ENCODE measurements at places on chromosomes 6 and 20. TPM values are rescaled to one million over a fixed set of nuclear protein-coding genes. Genes with fewer than 3 reads are reported as not detected.
A peak's percentile ranks its signal among the peaks of the same experiment; 100 is the strongest.

DNA sequence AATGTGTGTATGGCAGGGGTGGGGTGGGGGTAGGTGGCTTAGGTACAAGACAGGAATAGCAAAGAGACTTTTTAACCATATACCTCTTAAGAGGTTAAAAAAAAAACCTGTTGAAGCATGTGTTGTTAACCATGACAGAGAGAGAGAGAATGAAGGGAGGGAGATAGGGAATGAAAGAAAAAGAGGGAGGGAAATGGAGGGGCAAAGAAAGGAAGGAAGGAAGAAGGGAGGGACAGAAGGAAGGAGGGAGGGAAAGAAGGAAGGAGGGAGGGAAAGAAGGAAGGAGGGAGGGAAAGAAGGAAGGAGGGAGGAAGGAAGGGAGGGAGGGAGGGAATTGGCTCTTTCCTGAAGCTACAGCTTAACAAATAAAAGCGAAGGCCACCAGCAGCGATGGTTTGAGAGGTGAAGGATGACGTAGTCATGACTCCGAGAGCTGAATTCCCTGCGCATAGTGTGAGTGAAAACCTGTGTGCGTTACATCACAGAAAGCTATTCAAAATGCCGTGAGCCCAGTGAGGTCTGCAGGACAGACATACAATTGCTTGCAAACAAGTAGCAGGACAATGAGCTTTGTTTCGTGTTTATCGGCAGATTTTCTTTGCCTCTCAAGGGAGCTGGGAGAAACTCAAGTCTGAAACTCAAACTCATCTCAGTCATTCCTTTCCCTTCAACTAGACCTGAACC is 88.6 kb upstream of the NEDD9 start:
- no peaks in the 10 kb centered on the region for H3K27me3 ChIP-seq
- no peak overlapping the region for H3K4me3 ChIP-seq
- H3K36me3 ChIP-seq = no peaks in the 10 kb centered on the region
- peaks cover 28% of the 10 kb centered on the region for H3K4me1 ChIP-seq

DNA sequence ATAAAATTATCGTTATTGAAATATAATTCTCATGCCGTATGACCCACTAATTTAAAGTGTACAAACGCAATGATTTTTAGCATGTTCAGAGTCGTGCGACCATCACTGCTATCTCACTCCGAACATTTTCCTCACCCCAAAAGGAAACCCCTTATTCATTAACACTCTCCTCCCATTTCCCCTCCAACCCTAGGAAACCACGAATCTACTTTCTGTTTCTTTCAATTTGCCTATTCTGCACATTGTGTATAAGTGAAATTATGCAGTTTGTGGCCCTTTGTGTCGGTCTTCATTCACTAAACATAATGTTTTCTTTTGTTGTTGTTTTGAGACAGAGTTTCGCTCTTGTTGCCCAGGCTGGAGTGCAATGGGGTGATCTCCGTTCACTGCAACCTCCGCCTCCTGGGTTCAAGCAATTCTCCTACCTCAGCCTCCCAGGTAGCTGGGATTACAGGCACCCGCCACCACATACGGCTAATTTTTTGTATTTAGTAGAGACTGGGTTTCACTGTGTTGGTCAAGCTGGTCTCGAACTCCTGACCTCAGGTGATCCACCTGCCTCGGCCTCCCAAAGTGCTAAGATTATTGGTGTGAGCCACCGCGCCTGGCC is 99.7 kb upstream of the ZNF217 start:
- H3K27me3 ChIP-seq = no peaks in the 10 kb centered on the region
- H3K27ac ChIP-seq = no peak overlapping the region

DNA sequence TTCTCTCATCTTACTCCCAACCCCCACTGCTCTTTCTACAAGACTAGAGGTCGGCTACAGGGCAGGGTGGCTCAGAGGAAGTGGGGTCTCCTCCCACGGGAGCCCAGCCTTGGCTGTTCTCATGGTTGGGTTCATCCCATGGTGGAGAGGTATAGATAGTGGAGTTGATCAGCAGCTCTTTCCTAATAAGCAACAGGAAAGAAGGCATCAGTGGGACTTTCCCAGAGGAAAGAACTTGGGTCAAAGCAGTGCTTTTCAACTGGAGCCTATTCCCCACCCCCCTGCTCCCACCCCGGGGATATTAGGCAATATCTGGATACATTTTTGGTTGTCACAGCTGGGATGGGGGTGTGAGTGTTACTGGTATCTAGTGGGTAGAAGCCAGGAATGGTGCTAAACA is 200.9 kb downstream of the NFATC2 start:
- H3K36me3 ChIP-seq = no peaks in the 10 kb centered on the region
- no peaks in the 10 kb centered on the region for H3K27me3 ChIP-seq
- H3K4me1 ChIP-seq = no peaks in the 10 kb centered on the region
- peak; percentile 45 for DNase-seq

- DNase-seq = no peak
- no peaks in the 10 kb centered on the region for H3K27me3 ChIP-seq
- no peak overlapping the region for H3K27ac ChIP-seq
- H3K36me3 ChIP-seq = no peaks in the 10 kb centered on the region
- H3K4me3 ChIP-seq = no peak overlapping the region
Observed at GRCh38 chr6:148082696-148083095, 259.9 kb upstream of the SASH1 start.

GRCh38 chr6:32622545-32623401 is 14.4 kb upstream of the HLA-DQA1 start:
- no peaks in the 10 kb centered on the region for H3K27me3 ChIP-seq
- no peaks in the 10 kb centered on the region for H3K36me3 ChIP-seq
- no peak for DNase-seq
- H3K4me3 ChIP-seq = no peak overlapping the region
- no peak overlapping the region for H3K27ac ChIP-seq
- H3K4me1 ChIP-seq = no peaks in the 10 kb centered on the region

- H3K36me3 ChIP-seq = no peaks in the 10 kb centered on the region
- no peak overlapping the region for H3K27ac ChIP-seq
- H3K4me3 ChIP-seq = no peak overlapping the region
- no peaks in the 10 kb centered on the region for H3K4me1 ChIP-seq
- no peak for DNase-seq
Observed at GRCh38 chr6:84967965-84968364, 203.6 kb upstream of the TBX18 start.

- no peaks in the 10 kb centered on the region for H3K36me3 ChIP-seq
- no peak overlapping the region for H3K27ac ChIP-seq
- no peak overlapping the region for H3K4me3 ChIP-seq
- no peaks in the 10 kb centered on the region for H3K27me3 ChIP-seq
Observed at GRCh38 chr20:21613512-21613911, 92.0 kb upstream of the PAX1 start.

DNA sequence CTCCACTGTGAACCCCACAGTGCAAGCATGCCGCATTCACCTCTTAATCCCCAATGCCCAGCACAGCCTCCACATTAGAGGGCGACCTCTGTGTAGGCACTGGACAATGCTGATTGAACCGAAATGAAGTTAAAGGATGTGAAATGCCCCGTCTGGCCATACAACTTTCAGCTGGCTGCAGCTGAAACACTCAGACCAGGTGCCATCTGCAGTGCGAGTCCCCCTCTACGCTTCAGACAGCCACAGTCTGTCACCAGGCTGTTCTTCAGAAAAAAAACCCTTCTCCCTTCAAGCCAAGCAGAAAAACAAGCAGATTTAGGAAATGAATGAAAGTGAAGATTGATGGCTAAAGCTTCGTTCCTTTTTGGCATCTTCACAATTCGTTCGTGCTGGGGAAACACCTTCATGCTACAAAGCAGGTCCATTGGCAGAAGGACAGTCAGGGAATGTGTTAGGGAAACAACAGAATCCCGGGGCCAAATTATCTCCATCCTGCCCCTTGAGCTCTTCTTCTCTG is 44.7 kb downstream of the TNFAIP3 start:
- H3K4me1 ChIP-seq = no peaks in the 10 kb centered on the region
- no peak for DNase-seq
- H3K4me3 ChIP-seq = no peak overlapping the region
- H3K36me3 ChIP-seq = no peaks in the 10 kb centered on the region
- H3K27ac ChIP-seq = no peak overlapping the region
- no peaks in the 10 kb centered on the region for H3K27me3 ChIP-seq

GRCh38 chr6:7691675-7692452 is 34.0 kb upstream of the BMP6 start:
- H3K27me3 ChIP-seq = no peaks in the 10 kb centered on the region
- no peak overlapping the region for H3K27ac ChIP-seq

GRCh38 chr6:53654745-53655240 is 10.8 kb downstream of the KLHL31 start:
- DNase-seq = no peak
- no peaks in the 10 kb centered on the region for H3K36me3 ChIP-seq
- H3K4me1 ChIP-seq = peaks cover 14% of the 10 kb centered on the region
- no peak overlapping the region for H3K4me3 ChIP-seq
- no peaks in the 10 kb centered on the region for H3K27me3 ChIP-seq

- H3K27me3 ChIP-seq = no peaks in the 10 kb centered on the region
- H3K36me3 ChIP-seq = no peaks in the 10 kb centered on the region
- no peak overlapping the region for H3K4me3 ChIP-seq
- peaks cover 6% of the 10 kb centered on the region for H3K4me1 ChIP-seq
Observed at GRCh38 chr6:44831002-44831610, 443.6 kb downstream of the CDC5L start.

- DNase-seq = no peak
- no peaks in the 10 kb centered on the region for H3K27me3 ChIP-seq
- no peak overlapping the region for H3K27ac ChIP-seq
- no peaks in the 10 kb centered on the region for H3K4me1 ChIP-seq
Observed at GRCh38 chr20:48006036-48006833, 221.0 kb upstream of the SULF2 start.

DNA sequence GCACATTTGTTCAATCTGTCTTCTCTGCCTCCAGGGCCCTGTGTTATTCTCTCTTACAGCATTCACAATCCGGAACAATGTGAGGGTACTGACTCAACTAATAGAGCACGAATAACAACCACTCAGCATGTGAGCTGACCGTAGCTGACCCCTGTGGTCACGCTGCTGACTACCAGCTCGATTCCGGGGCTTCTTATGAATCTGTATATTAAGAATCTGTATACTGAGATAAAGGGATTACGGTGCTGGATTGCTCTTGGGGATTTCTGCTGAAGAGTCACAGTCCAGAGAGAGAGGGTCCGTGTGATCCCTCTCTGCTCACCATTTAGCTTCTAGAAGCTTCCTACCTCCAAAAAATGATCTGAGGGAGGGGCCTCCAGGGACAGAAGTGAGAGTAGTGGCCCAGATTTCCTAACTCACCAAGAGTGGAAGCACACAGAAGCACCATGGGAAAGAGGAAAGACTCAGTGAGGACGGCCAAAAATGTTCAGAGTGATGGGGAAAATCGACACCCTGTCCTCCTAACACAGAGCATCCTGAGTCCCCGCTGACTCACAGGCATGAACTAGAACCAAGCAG is 156.2 kb downstream of the THBS2 start:
- H3K4me1 ChIP-seq = no peaks in the 10 kb centered on the region
- H3K27me3 ChIP-seq = no peaks in the 10 kb centered on the region

DNA sequence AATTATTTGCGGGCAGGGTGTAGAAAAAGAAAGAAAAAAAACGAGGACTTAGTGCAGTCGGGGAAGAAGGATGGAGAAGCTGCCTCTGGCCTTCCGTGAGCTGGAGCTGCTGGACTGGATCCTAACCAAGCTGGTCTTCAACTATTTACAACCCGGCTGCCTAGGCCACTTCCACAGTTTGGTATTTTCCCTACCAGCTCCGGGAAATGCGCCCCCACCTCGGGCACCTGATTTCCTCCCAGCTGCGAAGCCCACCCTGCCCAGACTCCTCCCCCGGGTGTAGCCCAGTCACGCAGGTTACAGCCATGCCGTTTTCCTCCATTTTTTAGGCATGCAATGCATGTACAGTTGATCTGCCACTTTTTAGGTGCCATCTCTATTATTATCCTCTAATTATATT is 21.2 kb downstream of the THEMIS start:
- DNase-seq = no peak
- no peaks in the 10 kb centered on the region for H3K27me3 ChIP-seq
- H3K27ac ChIP-seq = no peak overlapping the region
- H3K4me3 ChIP-seq = no peak overlapping the region
- H3K4me1 ChIP-seq = no peaks in the 10 kb centered on the region

GRCh38 chr20:34884260-34884659 is 7.8 kb downstream of the ACSS2 start:
- no peaks in the 10 kb centered on the region for H3K27me3 ChIP-seq
- no peak overlapping the region for H3K4me3 ChIP-seq
- DNase-seq = no peak
- no peaks in the 10 kb centered on the region for H3K4me1 ChIP-seq
- peaks cover 16% of the 10 kb centered on the region for H3K36me3 ChIP-seq

GRCh38 chr6:150788089-150788488 is 77.4 kb upstream of the MTHFD1L start:
- no peaks in the 10 kb centered on the region for H3K4me1 ChIP-seq
- no peak overlapping the region for H3K4me3 ChIP-seq
- no peak for DNase-seq

GRCh38 chr6:29733057-29733456 is 9.8 kb downstream of the HLA-F start:
- no peaks in the 10 kb centered on the region for H3K4me1 ChIP-seq
- no peaks in the 10 kb centered on the region for H3K27me3 ChIP-seq
- H3K27ac ChIP-seq = no peak overlapping the region
- DNase-seq = no peak
- H3K36me3 ChIP-seq = peaks cover under 1% of the 10 kb centered on the region

DNA sequence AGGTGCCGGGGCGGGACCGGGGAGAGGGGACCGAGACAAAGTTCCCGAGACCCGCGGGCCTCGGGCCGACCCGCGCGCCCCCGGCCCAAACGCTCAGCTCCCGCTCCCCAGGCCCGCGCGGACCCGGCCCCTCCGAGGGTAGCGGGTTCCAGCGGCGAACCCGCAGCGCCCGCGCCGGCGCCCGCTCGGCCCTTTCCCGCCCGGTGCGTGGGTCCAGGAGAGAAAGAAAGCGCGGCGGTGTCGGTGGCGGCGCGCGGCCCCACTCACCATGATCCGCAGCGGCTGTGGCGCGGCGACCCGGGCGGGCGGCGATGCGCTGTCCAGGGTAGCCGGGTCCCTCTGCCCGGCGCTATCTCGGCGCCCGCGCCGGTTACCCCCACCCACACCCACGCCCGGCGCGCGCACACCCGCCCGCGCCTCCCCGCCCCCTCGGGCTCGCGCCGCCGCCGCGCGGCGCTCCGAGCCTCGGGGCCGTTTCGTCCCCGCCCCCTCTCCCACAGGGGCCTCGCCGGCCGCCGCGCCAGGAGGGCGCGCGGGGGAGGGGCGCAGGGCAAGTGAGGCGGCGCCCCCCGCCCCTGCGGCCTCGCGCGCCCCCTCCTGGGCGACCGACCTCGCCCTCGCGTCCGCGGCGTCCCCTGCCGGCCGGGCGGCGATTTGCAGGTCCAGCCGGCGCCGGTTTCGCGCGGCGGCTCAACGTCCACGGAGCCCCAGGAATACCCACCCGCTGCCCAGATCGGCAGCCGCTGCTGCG is at the start of gene ELOVL2:
Gene ELOVL2, minus strand, starts transcription at position 345 of the 751 bp plus-strand sequence. Its CDS starts 75 bp downstream, at position 270.
- H3K4me1 ChIP-seq = peaks cover 14% of the 10 kb centered on the region
- peak within 1 kb of the TSS; percentile 45 for H3K4me3 ChIP-seq
- H3K27me3 ChIP-seq = peaks cover 24% of the 10 kb centered on the region
- no peak for DNase-seq
- no peak within 1 kb of the TSS for H3K27ac ChIP-seq

Gene OXT
- not detected for total RNA-seq

Gene ID4
- 9.1 TPM for total RNA-seq

Gene LAMP5
- total RNA-seq = 0.16 TPM

Gene RIPOR2
- 6.1 TPM for total RNA-seq

Gene MOG
- total RNA-seq = not detected

Gene HLA-DQB1
- total RNA-seq = 3.0 TPM

Gene PRSS16
- total RNA-seq = not detected

Gene KIAA1755
- 13.9 TPM for total RNA-seq

Gene TPBG
- total RNA-seq = 6.8 TPM
